ENCODE measurements at places on chromosomes 2 and 18.

DNA sequence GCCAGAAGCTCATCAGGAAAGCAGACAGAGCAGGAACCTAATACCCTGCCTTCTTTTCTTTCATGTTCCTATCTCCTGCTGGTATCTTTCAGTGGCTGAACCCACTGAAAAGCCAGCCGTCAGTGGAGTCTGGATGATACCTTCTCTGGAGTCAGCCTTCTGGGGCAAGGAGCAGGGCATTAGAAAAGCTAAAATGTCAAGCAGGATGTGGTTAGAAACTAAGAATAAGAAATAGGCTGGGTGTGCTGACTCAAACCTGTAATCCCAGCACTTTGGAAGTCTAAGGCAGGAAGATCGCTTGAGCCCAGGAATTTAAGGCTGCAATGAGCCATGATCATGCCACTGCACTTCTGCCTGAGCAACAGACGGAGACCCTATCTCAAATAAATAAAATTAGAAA lies 642.0 kb upstream of the FSHR start:
- peak; percentile 2 for DNase-seq

DNA sequence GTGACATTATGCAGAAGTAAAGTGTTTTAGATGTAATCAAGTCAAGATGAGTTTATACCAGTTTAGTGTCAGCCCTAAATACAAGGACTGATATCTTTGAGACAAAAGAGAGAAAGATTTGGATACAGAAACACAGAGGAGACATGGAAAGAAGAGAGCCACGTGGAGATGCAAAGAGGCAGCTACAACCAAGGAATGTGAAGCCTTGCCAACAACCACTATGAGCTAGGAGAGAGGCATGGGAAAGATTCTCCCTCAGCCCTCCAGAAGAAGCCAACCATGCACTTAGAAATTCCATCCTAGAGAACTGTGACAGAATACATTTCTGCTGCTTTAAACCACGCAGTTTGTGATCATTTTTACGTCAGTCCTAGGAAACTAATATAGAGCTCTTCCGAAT lies 217.2 kb downstream of the DOK6 start:
- peak; percentile 45 for DNase-seq

- no peak for DNase-seq
These were observed 80.9 kb downstream of the BCL2 start for GRCh38 chr18:63238693-63239075.

GRCh38 chr2:42124011-42124785 lies 45.0 kb upstream of the EML4 start:
- no peak for DNase-seq

- DNase-seq: no peak
These were observed 15.2 kb downstream of the CDKL4 start for GRCh38 chr2:39228413-39229209.

GRCh38 chr2:44110444-44110843 lies 58.2 kb upstream of the PPM1B start:
- peak; percentile 44 for DNase-seq

DNA sequence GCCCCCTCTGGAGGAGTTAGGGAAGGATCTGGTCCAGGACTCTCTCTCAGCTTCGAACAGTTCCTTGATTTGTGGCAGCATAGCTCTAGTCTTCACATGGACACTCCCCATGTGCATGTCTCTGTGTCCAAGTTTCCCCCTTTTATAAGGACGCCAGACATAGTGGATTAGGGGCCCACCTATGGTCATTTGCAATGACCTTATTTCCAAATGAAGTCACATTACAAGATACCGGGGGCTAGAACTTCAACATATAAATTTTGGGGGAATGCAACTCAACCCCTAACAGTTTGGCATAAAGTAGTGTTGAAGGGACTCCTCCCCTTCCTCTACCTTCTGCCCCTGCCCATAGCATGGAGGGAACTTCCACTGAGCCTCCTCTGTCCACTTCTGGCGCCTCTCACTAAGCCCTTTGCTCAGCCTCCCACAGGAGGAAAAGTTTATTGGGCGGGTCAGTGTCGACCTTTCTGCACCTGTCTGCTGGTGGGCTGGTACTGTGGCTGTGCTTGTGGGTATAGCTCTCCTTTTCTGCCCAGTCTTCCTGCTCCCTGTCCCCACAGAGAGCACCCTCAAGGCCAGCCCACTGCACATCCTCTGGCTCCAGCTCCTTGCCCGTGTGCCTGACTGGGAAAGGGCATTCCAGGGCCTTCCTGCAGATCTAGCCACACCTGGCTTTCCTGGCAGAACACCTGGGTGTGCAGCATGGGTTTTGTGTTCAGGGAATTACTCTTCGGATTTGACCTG lies 5.5 kb downstream of the FABP1 start:
- DNase-seq: no peak

- peak; percentile 97 for DNase-seq
These were observed 103.0 kb downstream of the TRIB2 start for GRCh38 chr2:12819721-12820120.

- DNase-seq: no peak
These were observed 80.8 kb upstream of the COL5A2 start for GRCh38 chr2:189260361-189260814.

DNA sequence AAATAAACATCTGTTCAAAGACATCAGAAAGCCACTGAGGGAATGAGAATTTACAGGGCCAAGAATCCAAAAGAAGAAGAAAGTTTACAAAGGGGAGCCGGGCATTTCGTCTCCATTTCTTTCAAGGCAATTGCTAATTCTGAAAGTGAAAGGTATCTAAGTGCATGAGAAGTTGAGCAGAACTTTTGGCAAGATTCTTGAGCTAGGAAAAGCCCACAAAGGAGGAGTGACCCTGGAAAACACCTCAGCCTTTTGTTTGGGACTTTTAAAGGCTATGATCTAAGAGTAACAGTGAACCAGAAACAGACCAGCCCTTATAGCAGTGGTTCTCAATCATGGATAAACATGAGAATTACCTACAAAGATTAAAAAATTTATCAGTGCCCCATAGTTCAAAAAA lies 87.4 kb downstream of the MDH1 start:
- no peak for DNase-seq

GRCh38 chr2:60671966-60672365 lies 84.1 kb upstream of the PAPOLG start:
- no peak for DNase-seq

- DNase-seq: no peak
These were observed 78.5 kb downstream of the RHOB start for GRCh38 chr2:20525041-20526035.

DNA sequence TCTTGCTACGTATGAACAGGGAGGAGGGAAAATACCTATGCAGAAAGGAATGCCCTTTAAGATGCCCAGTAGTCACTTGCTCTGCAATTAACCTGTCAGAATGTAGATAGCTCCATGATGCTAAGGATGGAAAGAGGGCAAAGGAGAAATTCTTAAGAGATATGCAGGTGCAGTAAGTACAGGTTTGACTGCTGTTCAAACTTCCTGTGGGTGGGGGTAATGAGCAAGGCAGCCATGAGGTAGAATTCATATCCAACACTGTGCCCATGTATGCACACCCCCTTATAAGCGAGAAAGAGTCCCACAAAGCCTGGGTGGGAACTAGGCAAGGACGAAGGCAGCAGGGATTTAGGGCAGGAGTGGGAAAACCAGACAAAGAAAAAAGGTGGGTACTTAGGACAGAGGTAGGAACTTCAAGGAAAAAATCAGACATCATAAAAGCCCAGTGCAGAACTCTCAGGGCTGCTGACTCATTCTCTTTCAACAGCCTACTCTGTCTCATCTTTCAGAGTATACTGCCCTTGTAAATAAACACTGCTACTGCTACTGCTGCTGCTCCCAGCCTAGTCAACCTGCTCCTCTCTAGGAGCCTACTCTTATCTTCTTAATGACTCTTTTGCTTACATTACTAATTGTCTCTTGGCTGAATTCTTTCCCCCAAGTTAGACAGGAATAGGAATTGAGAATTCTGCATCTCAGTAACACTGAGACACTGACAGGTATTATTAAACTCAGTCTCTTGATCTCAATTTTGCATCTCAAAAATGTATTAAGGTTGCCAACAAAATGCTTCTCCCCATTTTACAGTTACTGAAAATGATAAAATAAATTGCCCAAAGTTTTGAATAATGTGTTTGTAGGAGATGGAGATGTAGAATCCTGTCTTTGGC lies 189.0 kb downstream of the PTH2R start:
- no peak for DNase-seq

- DNase-seq: no peak
These were observed 18.3 kb downstream of the RAMP1 start for GRCh38 chr2:237877576-237878307.

GRCh38 chr2:95018861-95019550 lies 6.5 kb upstream of the MAL start:
- DNase-seq: no peak

- DNase-seq: no peak
These were observed 106.0 kb upstream of the RAB12 start for GRCh38 chr18:8503248-8503647.

- peak; percentile 83 for DNase-seq
These were observed at the start of gene ABHD3 for GRCh38 chr18:21704603-21705364. TSS of gene ABHD3 (minus strand) at chr18:21704774. CDS start at chr18:21704665, 109 bp downstream.

- DNase-seq: no peak
These were observed 19.3 kb downstream of the ALPK2 start for GRCh38 chr18:58609536-58609993.

DNA sequence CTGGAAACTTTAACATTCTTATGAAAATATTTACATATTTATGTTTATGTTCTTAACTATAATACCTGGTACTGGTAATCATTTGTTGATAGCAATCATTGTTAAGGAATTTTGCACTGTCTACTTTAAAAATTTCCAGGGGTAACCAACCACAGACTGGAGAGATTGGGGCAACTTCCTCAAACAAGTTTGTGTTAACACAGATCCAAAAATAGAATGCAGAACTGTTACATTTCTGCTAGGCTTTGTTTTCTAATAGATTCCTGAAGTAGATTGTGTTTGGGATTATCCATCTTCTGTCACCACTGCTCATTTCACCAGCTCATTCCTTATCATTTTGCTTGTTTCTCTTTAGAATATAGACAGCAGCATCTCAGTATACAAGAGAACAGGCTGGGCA lies 23.7 kb downstream of the RNF125 start:
- DNase-seq: no peak

DNA sequence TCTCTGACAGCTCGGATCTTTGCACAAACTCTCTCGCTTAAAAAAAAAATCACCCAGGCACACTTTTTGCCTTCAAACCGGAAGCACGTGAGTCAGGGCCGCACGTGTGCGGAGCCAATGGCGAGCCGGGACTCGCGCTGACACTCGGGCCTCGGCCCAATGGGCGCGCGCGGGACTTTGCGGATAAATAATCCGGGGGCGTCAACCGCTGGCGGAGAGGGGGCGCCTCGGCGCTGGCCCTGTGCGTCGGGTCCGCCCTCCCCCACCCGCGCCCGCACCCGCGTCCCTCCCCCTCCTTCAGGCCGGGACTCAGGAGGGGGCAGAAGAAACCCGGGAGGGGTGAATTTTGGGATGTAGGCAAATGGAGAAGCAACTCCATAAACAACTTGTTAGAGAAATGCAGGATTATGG lies 319 bp upstream of the EN1 start:
- DNase-seq: peak; percentile 3

DNA sequence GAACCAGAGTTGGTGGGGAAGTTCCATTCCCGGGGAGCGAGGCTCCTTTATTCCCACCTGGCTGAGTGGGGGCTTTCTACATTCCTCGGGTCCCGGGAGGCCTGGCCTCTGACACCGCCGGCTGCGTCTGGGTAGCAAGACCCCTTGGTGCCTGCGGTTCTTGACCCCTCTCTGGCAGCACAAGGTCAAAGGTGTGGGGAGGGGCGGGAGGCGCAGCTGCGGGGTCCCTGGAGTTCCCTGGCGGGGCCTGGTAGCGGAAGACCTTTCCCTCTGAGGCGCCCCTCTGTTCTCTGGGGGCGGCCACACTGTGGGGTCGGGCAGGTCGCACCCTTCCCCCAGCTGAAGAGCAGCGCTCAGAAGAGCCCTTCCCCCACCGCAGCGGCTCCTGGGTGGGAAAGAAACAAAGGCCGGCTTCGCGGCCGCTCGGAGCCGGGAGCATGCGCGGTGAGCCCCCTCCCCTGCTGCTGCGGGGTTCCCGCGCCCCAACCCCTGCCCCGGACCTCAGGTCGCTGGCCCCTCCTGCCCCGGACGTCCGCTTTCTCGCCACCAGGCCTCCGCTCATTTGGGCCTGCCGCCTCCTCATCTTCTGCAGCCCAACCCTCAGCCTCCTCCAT lies 146.3 kb downstream of the ANKRD44 start:
- no peak for DNase-seq

DNA sequence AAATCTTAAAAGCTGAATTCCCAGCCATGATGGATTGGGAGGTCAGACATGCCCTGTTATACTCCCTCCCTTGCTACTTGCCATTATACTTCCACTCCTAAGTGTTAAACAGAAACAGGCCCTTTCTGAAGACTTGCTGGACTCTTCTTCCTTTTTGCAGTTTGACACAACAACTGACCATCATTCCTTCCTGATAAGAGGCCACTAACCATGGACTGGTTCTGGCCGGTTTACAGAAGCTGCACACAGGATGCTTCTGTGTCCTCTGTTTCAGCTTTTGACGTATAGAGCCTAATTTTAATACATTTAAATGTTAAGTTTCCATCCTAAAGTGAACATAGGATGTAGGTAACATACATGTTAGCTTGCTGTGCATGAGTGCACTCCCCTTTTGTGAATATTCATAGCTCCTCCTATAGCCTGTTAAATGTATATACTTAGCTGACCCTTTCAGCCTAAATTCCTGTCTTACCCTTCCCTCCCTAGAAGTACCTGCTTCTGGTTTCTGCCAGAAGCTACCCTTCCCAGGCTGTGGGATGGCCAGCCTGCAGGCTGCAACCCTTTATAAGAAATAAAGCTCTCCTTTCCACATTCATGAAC lies 13.2 kb downstream of the FBXO48 start:
- no peak for DNase-seq

- DNase-seq: peak; percentile 60
These were observed 15.9 kb upstream of the ATP6V1B1 start for GRCh38 chr2:70919672-70920366.

GRCh38 chr2:238160206-238161129 lies 1.7 kb downstream of the ERFE start:
- no peak for DNase-seq

- peak; percentile 12 for DNase-seq
These were observed 137.0 kb upstream of the RBBP8 start for GRCh38 chr18:22796113-22796512.

- no peak for DNase-seq
These were observed 15.5 kb upstream of the ATG16L1 start for GRCh38 chr2:233235977-233236376.

- DNase-seq: peak; percentile 3
These were observed 117.1 kb upstream of the BOD1L2 start for GRCh38 chr18:57029761-57030160.

GRCh38 chr2:11377928-11378545 lies 33.6 kb upstream of the ROCK2 start:
- DNase-seq: peak; percentile 37

DNA sequence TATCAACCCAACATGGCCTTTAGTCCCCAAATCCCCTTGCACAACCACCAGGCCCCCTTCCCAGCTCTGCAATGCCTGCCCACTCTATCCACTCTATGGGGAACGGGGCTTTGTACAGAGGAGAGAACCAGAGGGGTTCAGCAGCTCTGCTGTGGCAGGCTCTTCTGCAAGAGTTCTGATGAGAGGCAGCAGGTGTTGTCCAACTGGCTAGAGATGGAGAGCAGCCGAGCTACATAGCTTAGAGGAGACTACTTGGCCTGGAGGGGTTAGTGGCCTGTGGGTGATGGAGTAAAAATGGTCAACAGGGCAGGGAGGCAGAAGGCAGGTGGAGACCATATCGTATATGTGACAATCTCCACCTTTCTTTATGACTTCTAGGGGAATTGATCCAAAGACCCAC lies 103.0 kb downstream of the QPCT start:
- DNase-seq: no peak

- no peak for DNase-seq
These were observed 212.8 kb downstream of the STK39 start for GRCh38 chr2:168034616-168035015.

Measured in amniotic epithelial cell (primary cell).